Uterus (tissue), 4 donors: ENCODE measurements at places on chromosomes 3 and 15. TPM values are rescaled to one million over a fixed set of nuclear protein-coding genes. Genes with fewer than 3 reads are reported as not detected.

ADGRG7 gene
- total RNA-seq: not detected

MNS1 gene
- 2.3 TPM for total RNA-seq

GOLGA8J gene
- total RNA-seq: not detected

DNA sequence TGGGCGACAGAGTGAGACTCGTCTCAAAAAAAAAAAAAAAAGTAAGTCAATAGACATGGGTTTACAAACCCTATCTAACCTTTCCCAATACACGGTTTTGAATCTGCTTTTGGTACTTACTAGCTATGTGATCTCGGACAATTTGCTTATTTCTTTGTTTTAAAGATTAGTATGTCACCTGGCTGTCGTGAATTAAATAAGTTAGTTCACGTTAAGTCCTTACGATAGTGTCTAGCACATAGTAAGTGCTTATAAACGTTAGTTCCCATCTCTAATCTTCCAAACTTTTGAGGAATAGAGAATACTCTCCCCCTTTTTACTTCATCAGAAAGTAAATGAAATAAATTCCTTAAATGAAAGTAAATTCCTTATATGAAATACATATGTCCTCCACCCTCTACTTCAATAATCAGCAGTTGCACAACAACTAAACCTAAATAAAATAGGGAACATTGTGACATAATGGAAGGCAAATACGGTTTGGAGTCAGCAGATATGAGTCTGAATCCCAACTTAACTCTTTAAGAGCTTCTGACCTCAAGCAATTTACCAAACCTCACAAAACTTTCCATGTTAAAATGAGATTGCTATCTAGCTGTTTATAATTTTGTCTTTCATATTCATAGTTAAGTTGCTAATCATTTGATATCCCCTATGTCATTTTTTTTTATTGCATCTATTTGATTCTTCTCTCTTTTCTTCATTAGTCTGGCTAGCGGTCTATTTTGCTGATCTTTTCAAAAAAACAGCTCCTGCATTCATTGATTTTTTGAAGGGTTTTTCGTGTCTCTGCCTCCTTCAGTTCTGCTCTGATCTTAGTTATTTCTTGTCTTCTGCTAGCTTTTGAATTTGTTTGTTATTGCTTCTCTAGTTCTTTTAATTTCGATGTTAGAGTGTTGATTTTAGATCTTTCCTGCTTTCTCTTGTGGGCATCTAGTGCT lies 134.6 kb downstream of the PEAK1 start:
- no peak for DNase-seq

- DNase-seq: no peak
Observed at GRCh38 chr15:60895986-60896385, 333.1 kb downstream of the RORA start.

DNA sequence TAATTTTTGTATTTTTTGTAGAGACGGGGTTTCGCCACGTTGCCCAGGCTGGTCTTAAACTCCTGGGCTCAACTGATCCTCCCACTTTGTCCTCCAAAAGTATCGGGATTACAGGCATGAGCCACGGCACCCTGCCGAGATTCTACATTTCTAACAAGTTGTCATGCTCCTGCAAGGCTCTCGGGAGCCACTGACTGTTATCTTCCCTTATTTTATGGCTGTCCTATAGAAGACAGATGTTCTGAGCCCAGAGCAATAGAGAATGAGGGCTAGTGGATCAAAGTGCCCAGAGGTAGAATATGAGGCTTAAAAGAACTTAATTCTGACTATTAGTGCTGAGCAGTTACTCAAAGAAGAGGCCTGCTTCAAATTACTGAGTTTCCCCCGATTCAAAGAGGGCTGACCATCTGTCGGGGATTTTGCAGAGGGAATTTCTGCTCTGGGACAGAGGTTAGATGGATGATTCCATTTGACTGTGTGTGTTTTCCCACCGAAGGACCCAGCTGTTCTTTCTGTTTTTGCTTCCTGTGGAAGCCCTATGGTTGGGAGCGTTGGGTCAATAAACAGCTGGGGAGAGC lies 39.5 kb downstream of the ITPR1 start:
- DNase-seq: no peak

DNA sequence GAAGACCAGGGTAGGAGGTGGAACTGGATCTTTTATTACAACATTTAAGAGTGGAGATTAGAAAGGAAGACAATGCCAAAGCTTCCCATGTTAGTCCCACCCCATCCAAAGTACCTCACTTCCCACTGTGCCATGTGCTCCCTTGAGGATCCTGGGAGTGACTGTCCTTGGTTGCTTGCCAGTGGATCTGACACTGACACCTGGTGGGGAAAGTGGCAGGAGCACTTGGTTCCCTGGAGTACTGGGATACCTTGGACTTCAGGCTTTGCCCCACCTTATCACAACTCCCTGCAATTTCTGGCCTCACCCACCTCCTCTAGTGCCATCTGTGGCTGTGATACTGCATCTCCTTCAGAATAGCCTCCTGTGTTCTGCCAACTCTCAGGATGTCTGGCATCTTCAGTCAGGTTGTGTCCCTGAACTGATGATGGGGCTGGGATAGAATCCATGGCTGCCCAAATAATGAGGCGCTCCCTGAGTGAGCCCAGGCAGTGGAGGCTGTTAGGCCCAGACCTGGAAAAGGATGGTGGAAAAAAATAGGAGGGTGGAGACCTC lies 1.3 kb downstream of the ELL3 start:
- peak; percentile 30 for DNase-seq

DNA sequence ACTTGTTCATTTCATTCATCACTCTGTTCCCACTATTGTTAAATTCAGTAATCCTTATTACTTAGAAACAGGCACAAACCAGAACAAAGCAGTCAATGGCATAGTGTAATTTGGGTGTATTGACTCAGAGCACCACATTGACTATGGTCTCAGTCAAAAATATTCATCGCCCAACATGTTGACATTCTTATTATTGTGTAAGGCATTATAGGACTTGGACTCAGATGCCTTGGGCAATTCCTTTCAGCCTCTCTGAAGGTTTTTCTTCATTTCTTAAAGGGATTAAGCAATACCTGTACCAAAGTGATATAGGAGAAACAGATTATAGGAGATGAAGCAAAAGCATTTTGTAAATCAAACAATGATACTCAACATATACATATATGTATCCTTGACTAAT lies 114.7 kb upstream of the BHLHE40 start:
- DNase-seq: no peak

DNA sequence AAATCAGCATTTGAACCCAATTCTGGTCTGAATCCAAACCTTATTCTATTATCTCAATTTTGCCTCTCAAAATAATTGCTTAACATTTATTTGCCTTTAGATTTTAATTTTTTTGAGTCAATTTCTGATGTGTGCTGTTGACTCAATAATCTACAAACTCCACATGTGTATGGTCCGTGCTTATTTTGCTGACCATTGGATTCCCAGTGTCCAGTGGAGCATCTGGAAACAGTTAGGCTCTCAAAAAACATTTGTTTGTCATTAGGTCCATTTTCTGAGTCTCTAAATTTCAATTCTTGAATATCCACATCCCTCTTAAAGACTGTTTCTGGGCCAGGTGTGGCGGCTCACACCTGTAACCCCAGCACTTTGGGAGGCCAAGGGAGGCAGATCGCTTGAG lies 19.2 kb upstream of the MYZAP start:
- no peak for DNase-seq

GRCh38 chr3:50423543-50423942 lies 64.2 kb upstream of the TMEM115 start:
- no peak for DNase-seq

- no peak for DNase-seq
Observed at GRCh38 chr15:34241376-34242330, 16.8 kb downstream of the EMC4 start.
